ENCODE measurements at places on chromosomes 2 and 18.
A peak's percentile ranks its signal among the peaks of the same experiment; 100 is the strongest.

DNA sequence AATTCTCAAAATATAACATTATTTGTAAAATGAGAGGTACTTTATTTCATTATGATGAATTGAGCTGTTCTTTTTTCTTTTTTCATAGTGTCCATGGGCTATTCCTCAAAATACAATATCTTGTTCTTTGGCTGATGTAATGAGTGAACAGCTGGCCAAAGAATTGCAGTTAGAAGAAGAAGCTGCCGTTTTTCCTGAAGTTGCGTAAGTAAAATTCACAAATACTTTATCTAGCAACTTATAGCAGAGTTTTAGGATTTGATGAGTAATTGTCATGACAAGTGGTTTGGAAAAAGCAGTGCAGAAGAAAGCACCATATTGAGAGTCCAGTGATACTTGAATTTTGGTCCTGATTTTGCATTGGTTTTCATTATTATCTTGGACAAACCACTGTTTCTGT lies 9.8 kb downstream of the RIOK3 start:
- DNase-seq, result no peak

DNA sequence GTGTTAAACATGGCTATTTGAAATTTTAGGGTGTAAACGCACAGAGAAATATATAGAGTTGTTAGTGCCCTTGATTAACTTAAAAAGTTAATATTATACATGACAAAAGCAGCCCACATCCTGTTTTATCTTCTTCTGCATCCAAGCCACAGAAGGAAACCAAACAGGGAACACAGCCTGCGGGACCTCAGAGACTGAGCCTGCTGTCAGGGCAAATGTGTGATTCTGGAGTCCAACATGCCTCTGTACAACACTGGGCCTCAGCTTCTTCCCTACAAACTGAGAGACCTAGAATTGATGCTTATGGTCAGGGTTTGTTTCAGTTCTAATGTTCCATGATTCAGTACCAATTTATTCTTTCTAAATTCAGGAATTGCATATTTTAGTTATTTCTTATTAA lies 404.7 kb downstream of the FBXO15 start:
- peak; percentile 7 for DNase-seq

GRCh38 chr18:48553236-48553635 lies 14.4 kb downstream of the CTIF start:
- DNase-seq, result no peak

GRCh38 chr2:173739006-173739405 lies 226.2 kb downstream of the SP3 start:
- DNase-seq, result no peak

GRCh38 chr2:160063271-160063670 lies 856 bp upstream of the PLA2R1 start:
- no peak for DNase-seq

DNA sequence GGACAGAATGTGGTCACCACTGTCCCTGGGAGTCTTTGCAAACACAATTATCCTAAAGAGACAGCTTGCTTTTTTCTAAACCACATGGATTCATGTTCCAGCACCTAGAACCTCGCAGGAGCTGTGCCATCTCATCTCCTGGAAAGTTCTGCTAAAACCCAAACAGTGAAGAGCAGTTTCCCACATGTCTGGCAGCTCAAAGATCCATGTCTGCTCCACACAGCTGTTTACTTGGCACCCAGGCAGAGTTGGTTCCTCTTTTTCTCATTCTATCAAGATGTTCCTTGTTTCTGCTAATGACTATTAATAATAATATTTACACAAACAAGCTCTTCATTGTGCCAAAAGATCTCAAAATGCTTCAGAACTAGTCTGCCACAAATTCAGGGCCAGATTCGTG lies 30.1 kb upstream of the PID1 start:
- DNase-seq, result no peak

- DNase-seq, result no peak
Measured at GRCh38 chr2:30781451-30781850, 25.8 kb downstream of the CAPN13 start.

DNA sequence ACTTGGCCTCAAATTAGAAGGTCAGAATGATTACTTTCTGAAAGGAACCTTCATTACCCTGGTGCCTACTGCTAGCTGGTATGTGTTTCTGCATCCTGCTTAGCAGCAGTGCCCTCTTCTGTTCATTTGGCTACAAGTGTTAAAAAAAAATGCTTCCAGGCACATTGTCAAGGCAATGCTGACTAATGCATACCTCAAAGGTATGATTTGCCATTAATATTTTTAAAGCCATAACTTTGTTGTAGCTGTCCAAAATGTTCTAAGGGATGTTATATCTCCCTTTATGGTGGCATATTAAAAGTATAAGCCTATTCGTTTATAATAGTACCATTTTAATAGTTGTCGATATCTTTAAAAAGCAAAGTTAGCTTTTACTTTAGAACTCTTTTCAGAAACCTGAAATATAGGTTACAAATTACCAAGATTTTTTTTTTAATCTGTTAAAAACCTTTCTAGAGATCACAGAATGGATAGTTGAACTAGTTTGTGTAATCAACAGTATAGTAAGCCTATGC lies 52.0 kb upstream of the FAM171B start:
- peak; percentile 76 for DNase-seq

DNA sequence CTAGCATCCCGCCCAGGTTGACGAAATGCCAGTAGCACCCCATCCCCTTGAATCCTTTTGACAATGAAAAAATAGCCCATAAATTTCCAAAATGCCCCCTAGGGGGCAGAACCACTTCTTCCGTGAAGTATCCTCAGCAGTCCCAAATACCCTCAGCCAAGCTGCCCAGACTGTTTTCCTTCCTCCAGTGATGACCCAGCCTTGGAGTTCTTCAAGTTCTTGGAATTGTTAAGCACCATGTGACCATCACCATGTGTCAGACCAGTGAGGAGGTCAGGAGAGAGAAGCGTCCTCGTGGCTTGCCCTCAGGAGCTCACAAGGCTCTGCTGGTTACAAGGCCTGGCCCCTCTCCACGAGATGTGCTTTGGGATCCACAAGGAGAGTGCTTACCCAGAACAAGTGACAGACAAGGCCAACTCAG lies 1.4 kb upstream of the SLC23A3 start:
- DNase-seq, result peak; percentile 89

DNA sequence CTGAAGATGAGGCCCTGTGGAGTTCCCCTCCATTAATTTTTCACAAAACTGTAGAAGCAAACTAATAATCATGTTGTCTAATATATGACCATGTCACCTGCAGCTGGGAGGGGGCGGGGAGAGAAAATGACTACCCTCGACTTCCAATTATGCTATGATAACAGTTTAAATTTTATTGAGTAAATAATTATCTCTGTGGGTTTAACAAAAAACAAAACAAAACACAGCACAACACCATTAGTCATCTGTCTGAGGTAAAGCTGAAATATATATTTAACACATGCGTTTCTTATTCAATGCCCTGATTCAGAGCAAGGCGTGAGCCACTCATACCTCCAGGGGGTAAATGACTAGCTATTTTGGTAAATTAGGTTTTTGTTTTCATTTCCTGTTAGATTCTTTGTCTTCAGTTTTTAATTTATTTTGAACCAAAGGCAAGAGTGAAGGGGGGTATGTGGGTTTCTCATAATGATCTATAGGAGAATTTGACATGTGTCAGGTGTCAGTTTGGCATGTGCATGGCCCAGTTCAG lies 77.4 kb upstream of the ZCCHC2 start:
- DNase-seq, result no peak

DNA sequence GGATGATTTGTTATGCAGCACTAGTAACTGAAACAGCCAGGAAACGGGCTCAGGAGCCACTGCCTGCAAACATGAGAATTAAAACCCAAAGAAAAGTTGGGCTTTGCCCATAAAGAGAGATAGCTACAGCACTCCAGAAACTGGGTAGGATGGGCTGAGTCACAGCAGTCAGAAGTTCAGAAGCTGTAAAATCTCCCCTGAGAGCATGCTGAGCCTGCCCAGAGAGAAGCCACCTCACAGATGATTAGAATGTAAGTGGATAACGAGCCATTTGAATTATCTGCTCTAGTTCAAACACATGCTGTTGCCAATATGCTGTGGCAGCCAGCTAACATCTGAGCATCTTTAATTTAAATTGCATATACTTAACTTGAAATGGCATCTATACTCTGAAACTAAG lies 388.1 kb upstream of the ACVR2A start:
- DNase-seq, result no peak

- DNase-seq, result no peak
Measured at GRCh38 chr2:30620102-30620501, 173.1 kb downstream of the LCLAT1 start.

- peak; percentile 13 for DNase-seq
Measured at GRCh38 chr2:221969087-221969829, 329.5 kb downstream of the PAX3 start.

DNA sequence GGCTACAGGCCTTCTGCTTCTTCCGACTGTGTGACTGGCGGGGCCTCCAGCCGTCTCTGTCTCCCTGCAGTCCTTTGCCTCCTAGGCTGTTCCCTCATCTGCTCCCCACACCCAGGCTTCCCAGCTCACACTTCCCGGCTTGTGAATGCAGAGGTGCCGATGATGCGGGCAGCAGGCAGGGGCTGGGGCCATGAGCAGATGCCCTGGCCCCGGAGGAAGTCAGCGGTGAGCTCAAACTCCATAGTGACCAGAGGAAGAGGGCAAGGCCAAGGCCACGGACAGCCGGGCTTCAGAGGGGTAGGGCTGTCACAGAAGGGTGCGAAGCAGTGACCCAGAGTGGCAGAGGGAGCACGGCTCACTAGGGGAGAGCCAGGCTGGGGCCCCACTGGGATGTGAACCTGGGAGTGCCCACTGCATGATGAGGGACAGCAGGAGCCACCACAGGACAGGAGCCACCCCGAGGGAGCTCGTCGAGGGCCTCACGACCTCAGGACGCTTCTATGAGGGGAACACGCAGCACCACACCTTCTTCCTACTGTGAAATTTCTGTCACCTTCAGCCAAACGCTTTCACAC lies 515.9 kb downstream of the EIPR1 start:
- DNase-seq, result no peak

- DNase-seq, result peak; percentile 19
Measured at GRCh38 chr2:44335806-44336538, 25.3 kb downstream of the PREPL start.

DNA sequence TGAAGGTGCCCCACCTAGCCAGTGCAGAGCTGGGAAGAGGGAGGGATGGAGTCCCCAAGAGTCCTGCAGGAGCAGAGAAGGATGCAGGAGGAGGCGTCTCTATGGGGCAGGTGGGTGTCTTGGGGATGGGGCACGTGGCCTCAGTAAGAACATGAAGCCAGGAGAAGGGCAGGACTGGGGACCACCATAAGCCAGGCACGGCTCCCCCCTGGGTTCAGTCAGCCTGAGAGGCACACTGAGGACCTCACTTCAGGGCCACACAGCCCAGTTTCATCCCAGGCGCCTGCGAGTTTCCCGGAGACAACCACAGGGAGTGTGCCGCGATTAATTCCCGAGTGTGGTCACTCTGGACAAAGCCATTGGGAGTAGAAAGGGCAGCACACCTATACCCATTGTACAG lies 120.3 kb downstream of the GYPC start:
- DNase-seq, result no peak

DNA sequence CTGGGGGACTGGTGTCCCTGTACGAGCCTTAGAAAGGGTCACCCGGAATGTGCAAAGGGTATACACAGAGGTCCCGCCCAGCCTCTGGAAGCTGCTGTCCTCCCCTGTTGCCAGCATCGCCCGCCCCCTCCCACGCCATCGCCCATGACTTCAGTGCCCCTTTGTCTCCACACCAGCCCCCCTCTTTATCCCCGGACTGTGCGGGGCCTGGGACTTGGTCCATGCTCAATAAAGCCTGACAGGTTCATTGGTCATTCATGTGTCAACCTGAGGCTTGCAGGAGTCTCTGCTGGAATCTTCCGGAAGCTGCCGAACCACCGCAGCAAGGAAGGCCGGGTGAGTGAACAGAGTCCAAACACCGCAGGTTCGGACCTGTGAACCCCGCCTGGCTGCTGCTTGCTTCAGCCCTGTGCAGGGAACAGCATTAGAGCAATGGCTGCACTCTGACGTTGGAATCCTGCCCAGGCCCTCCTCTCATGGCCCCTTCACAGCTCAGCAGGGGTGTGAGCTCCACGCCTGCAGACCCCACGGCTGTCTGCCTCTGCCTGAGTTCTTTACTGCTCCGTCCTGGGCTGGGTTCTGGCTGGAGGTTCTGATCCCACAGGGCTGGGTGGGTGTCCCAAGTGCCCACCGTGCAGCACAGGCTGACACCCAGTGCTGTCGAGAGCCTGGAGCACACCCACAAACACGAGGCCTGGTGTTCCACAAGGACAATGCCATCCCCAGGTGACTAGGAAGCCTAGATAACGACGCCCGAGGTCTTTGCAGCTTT lies 96.5 kb downstream of the SEPTIN10 start:
- no peak for DNase-seq

DNA sequence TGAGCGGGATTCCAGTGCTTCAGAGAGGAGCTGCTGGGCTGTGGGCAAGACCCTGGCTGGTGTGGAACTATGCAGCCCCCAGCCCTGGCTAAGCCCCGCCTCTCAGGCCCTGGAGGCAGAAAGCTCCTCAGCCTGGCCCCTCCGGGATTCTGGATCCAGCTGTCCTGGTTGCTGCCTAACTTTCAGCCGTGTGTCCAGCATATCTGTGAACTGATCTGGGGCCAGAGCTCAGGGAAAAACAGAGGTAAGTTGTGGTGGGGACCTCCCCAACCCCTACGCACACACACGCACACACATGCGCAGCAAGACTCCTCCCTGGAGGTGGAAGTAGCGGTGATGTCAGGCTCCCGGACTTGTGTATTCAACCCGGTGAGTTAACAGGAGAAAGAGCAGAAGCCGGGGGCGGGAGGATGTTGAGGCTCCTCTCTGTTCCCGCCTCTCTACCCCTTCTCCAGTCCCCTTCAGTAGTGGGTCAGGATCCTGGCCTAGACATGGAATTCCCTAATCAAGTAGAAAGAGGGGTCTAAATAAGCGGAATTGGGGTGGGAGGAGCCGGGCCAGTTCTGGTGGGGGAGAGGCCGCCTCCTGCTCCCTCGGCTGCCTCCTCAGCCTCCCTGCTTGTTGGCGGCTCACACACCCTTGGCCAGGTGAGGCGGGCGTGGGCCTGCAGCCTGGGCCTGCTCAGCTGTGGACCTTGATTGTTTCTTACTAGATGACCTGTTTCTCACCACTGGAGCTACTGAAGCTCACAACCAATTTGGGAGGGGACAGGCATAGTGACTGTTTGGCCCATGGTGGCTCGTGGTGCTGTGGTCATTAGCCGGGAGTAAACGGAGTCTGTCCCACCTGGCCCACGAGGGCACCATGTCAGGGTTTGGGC lies 33.4 kb downstream of the SIX2 start:
- no peak for DNase-seq

DNA sequence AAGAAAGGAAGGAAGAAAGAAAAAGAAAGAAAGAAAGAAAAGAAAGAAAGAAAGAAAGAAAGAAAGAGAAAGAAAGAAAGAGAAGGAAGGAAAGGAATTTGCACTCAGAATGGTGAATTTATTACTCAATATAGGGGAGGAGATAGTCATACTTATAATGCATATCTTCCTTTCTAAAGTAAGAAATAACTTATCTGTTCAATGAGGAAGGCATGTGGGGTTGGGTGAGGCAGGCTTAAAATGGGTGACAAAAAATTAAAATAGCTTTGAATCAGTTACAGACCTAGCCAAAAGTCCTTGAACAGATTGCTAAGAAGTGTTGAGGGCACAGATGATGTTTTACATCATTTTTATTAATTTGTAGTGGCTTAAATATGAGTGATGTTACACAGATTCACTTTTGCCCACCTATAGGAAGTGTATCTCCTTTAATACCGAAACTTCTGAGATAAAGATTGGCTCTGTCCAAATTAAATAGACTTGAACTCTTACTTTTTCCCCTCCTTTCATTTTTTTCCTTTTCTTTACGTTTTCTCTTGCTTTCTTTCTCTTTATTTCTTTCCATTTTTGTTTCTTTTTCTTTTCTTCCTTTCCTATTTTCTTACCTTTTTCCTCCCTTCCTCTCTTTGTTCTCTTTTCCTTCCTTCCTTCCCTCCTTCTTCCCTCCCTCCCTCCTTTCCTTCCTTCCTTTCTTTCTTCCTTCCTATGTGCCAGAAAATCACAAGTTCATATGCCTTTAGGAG lies 14.8 kb upstream of the DSC2 start:
- DNase-seq, result no peak

Measured in fibroblast of skin of back (primary cell).